Fibroblast of the aortic adventitia (primary cell): ENCODE measurements at places on chromosomes 1 and 21. TPM values are rescaled to one million over a fixed set of nuclear protein-coding genes. Genes with fewer than 3 reads are reported as not detected.

DNA sequence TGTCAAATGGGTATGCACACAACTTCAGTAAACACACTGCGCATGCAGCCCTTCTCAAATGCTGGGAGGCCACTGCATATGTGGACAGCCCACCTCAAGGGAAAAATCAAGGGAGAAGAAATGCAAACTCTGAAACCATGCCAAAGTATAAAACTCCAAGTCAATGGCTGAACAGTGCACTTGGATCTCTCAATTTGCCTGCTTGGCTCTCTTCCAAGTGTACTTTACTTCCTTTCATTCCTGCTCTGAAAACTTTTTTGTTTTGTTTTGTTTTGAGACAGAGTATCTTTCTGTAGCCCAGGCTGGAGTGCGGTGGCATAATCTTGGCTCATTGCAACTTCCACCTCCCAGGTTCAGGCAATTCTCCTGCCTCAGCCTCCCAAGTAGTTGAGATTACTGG, 18.8 kb upstream of the COP1 start:
- no peak for DNase-seq

GRCh38 chr1:80251171-80251570, 1244.6 kb upstream of the ADGRL4 start:
- DNase-seq, result no peak

FAM151A gene
- not detected in 2 replicates for total RNA-seq

SPAG17 gene
- total RNA-seq, result 0.09 TPM in 1 of 2 replicates, not detected in the other

FCRL6 gene
- not detected in 2 replicates for total RNA-seq
